Thoracic aorta (tissue), 2 donors: ENCODE measurements at places on chromosomes 13 and 19. TPM values are rescaled to one million over a fixed set of nuclear protein-coding genes. Genes with fewer than 3 reads are reported as not detected.

GRCh38 chr13:46296115-46296822 lies 84.5 kb downstream of the LRRC63 start:
- no peak for DNase-seq
- no peaks in the 10 kb centered on the region for H3K27me3 ChIP-seq
- H3K4me3 ChIP-seq, result no peak overlapping the region
- peak overlapping the region; percentile 37 for H3K27ac ChIP-seq
- no peaks in the 10 kb centered on the region for H3K36me3 ChIP-seq

The ATXN8OS gene
- not detected for total RNA-seq

DNA sequence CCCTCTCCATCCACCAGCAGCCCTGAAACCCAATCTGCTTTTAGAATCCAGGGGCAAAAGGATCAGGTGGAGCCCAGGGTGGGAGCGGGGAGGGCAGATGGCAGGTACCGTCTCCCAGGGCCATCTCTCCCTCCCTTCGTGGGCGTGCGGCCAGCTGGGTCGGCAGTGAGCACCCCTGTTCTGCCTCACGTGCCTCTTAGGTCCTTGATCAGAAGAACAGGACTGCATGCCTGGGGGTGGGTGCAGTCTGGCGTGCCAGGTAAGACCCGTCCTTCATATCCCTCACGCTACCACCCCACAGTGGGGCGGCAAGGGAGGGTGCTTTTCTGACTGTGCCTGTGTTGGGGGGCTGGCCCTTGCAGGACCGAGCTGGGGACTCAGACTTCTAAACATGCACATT lies 2.0 kb downstream of the SLC8A2 start:
- no peak overlapping the region for H3K4me3 ChIP-seq
- DNase-seq, result no peak
- H3K4me1 ChIP-seq, result peaks cover 8% of the 10 kb centered on the region
- H3K27me3 ChIP-seq, result no peaks in the 10 kb centered on the region

GRCh38 chr13:111597191-111597611 lies 276.8 kb downstream of the TEX29 start:
- H3K27me3 ChIP-seq, result no peaks in the 10 kb centered on the region
- no peak for DNase-seq
- no peaks in the 10 kb centered on the region for H3K4me1 ChIP-seq
- no peak overlapping the region for H3K4me3 ChIP-seq

- no peak overlapping the region for H3K27ac ChIP-seq
- H3K36me3 ChIP-seq, result no peaks in the 10 kb centered on the region
- no peaks in the 10 kb centered on the region for H3K4me1 ChIP-seq
- no peaks in the 10 kb centered on the region for H3K27me3 ChIP-seq
- DNase-seq, result no peak
These were observed 707.4 kb upstream of the ARGLU1 start for GRCh38 chr13:107275312-107275711.

The PSG1 gene
- total RNA-seq, result not detected

The RASGRP4 gene
- total RNA-seq, result 3.6 TPM

- H3K27ac ChIP-seq, result no peak overlapping the region
- H3K4me3 ChIP-seq, result no peak overlapping the region
- H3K4me1 ChIP-seq, result no peaks in the 10 kb centered on the region
- H3K27me3 ChIP-seq, result no peaks in the 10 kb centered on the region
These were observed 24.3 kb downstream of the TMEM255B start for GRCh38 chr13:113783200-113783881.

GRCh38 chr19:38020311-38020710 lies 113.3 kb downstream of the SIPA1L3 start:
- H3K4me1 ChIP-seq, result no peaks in the 10 kb centered on the region
- no peak overlapping the region for H3K4me3 ChIP-seq
- no peaks in the 10 kb centered on the region for H3K36me3 ChIP-seq
- no peak overlapping the region for H3K27ac ChIP-seq

GRCh38 chr19:782185-782877 lies 14.9 kb upstream of the PTBP1 start:
- no peaks in the 10 kb centered on the region for H3K27me3 ChIP-seq
- H3K4me1 ChIP-seq, result peaks cover 8% of the 10 kb centered on the region
- H3K27ac ChIP-seq, result no peak overlapping the region
- peak overlapping the region; percentile 38 for H3K4me3 ChIP-seq
- no peaks in the 10 kb centered on the region for H3K36me3 ChIP-seq
- DNase-seq, result no peak

The EVI5L gene
- 16.8 TPM for total RNA-seq

The S1PR5 gene
- 8.7 TPM for total RNA-seq

DNA sequence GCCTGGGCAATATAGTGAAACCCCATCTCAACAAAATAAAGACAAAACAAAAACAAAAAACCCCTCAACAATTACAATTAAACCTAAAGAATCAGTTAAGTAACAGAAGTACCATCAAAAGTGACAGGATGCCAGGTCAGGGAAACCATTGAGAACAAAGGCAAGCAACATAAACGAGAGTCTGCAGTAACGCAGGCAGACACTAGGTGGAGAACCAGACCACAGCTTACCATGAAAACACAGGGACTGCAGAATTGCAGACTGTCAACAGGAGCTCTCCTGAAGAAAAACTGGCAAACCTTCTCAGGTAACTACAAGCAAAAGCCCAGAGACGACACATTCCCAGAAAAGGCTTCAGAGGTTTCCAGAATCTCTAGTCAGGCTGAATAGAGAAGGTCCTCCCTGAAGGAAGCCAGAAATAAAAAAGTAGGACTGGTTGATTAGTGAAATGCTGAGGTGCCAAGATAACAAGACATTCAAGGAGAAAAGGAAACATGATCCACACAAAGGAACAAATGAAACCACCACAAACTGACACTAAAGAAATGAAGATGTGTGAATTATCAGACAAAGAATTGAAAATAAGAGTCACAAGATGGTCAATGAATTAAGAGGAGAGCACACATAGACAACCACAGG lies 2.2 kb upstream of the ZNF665 start:
- peaks cover 16% of the 10 kb centered on the region for H3K4me1 ChIP-seq
- H3K27ac ChIP-seq, result no peak overlapping the region
- no peaks in the 10 kb centered on the region for H3K36me3 ChIP-seq
- no peak overlapping the region for H3K4me3 ChIP-seq

DNA sequence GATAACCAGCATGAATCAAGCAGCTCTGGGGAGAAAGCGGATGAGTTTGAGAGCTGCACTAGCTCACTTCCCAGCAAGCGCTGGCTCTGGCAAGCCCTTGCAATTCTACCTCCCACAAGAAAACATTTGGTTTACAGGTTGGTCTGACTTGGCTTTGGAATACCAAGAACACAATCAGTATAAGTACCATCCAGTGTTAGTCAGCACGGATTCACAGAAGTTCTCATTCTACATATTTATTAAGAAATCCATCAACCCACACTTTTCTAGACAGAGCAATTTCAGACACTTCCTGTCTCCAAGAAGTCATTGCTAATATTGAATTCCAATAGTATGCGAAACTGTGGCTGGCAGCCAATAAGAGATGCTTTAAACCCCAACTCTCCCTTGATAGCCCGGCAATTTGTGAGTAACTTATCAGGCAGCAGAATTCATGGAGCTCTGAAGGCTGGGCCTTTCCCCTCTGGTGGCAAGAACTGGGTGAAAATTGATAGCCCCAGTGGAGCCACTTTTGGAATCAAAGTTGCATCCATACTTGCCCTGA lies 59.4 kb upstream of the WASF3 start:
- H3K4me1 ChIP-seq, result no peaks in the 10 kb centered on the region
- H3K36me3 ChIP-seq, result no peaks in the 10 kb centered on the region
- no peak overlapping the region for H3K4me3 ChIP-seq
- no peak overlapping the region for H3K27ac ChIP-seq

GRCh38 chr13:112708560-112709240 lies 18.9 kb downstream of the ATP11A start:
- DNase-seq, result no peak
- no peaks in the 10 kb centered on the region for H3K27me3 ChIP-seq
- no peak overlapping the region for H3K27ac ChIP-seq
- H3K4me3 ChIP-seq, result no peak overlapping the region

DNA sequence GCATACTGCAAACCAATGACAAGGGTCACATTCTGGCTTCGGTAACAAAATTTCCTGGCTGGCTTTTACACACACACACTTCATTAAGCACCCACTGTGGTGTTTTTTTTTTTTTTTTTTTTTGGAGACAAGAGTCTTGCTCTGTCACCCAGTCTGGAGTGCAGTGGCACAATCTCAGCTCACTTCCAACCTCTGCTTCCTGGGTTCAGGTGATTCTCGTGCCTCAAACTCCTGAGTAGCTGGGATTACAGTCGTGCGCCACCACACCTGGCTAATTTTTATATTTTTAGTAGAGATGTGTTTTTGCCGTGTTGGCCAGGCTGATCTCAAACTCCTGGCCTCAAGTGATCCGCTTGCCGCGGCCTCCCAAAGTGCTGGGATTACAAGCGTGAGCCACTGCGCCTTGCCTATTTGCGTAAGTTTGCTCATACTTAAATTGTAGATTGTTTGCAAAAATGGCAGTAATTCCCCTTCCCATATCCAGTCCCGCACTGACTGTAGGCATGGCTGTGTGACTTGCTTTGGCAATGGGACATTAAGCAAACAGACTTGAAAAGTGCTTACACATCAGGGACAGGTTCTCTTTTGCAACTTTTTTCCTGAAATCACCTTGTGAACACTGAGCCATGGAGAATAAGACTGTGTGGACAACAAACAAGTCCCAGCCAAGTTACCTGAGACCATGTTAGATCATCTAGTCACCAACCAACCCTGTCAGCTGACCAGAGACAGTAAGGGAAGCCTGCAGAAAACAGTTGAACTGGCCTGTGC lies 42.1 kb upstream of the EBPL start:
- no peak for DNase-seq
- H3K36me3 ChIP-seq, result no peaks in the 10 kb centered on the region
- H3K4me1 ChIP-seq, result no peaks in the 10 kb centered on the region

DNA sequence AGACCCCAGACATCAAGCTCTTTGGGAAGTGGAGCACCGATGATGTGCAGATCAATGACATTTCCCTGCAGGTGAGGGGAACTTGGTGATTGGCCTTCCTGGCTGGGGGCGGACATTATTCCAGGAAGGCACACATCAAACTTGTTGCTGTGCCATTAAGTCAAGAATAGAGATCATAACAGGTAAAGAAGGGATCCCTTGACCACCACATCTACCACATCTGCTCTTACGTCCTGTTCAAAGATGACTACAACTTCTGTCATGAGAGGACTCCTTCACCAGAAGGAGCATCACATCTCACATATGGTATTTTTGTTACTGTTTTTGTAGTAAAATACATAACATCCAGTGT lies 1.1 kb downstream of the RPS5 start:
- peaks cover 13% of the 10 kb centered on the region for H3K4me1 ChIP-seq
- peaks cover 27% of the 10 kb centered on the region for H3K36me3 ChIP-seq
- H3K27ac ChIP-seq, result no peak overlapping the region
- H3K27me3 ChIP-seq, result no peaks in the 10 kb centered on the region

DNA sequence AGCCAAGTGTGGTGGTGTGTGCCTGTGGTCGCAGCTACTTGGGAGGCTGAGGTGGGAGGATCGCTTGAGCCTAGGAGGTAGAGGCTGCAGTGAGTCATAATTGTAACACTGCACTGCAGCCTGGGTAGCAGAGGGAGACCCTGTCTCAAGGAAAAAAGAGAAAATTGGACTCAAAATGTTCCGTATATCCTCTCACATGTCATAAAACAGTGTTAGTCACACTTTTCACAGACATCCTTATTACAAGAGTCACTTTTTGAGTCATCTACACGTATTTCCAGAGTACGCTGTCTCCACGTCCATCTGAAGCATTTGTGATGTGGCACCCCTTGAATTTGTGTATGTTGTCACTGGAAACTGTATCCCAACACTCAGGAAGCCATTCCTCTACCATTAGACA lies 133.0 kb downstream of the SIPA1L3 start:
- peaks cover 5% of the 10 kb centered on the region for H3K4me1 ChIP-seq
- no peak overlapping the region for H3K4me3 ChIP-seq
- no peaks in the 10 kb centered on the region for H3K27me3 ChIP-seq
- H3K36me3 ChIP-seq, result no peaks in the 10 kb centered on the region
